ENCODE measurements at places on chromosomes 6 and 20.

DNA sequence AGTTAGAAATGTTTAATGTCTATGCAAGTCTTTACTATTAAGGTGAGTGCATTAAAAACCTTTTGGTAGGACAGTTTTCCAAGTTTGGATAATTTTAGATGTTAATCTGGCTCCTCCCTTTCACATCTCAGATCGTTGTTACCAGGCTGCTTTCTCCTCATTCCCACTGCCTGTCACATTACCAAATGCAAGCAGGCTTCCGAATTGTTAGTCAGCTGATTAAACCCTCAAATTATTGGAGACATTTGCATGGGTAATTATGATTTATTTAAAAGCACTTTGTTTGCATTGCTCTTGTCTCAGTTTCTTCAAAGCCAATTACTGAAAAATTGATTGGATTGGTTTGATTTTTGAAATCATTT, 816.5 kb downstream of the KIF16B start:
- DNase-seq = no peak

DNA sequence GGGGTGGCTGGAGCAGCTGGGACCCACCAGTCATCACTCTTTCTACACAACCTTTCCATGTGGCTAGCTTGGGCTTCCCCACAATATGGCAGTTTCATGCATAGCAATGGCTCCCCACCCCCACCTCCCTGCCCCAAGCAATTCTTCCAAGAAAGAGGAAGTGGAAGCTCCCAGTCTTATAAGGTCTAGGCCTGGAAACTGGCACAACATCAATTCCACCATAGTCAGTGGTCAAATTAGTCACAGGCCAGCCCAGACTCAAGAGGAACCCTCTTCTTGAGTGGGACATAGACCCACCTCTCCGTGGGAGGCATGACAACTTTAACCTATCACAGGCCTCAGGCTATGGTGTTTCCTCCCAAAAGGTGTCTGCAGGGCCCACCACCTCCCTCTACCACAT, 17.7 kb downstream of the TGM6 start:
- no peak for DNase-seq

DNA sequence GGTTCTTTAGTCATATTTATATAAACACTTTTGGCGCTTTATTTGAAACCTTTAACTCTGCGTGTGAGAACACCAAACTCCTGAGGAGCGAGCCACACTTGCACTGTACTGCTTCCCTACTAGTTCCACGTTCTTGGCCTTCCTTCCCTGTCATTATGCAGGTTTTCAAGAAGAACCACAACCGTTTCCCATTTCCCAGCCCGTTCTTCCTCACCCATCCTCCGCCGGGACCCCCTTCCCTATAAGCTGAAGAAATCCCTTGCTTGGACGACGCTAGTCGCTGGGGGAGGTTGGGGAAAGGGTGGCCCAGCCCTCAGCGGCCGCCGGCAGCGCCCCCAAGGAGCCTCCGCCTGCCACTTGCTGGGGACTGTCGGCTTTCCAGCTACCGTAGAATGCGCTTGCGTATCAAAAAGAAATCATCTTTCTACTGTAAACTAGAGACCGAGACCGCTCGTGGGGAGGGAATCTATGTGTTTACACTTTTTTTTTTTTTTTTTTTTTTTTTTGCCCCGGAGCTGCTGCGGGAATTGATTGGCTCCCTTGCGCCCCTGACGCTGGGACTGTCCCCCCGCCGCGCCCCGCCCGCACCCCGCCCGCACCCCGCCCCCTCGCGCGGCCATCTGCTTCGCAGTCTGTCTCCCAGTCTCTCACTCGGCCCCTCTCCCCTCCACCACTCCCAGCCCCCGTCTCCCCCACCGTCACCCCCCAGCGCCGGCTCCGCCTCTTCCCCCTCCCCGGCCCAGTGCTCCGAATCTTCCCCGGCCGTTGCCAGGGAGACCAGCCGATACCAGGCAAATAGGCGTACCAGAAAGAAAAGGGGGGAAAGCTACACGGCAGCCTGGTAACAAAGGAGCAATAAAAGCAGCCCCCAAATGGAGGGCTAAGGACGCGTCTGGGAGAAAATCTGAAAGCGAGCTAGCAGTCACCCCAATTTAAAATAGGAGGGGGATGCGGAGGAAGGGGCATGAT, 2.3 kb upstream of the MARCKS start:
- no peak for DNase-seq

DNA sequence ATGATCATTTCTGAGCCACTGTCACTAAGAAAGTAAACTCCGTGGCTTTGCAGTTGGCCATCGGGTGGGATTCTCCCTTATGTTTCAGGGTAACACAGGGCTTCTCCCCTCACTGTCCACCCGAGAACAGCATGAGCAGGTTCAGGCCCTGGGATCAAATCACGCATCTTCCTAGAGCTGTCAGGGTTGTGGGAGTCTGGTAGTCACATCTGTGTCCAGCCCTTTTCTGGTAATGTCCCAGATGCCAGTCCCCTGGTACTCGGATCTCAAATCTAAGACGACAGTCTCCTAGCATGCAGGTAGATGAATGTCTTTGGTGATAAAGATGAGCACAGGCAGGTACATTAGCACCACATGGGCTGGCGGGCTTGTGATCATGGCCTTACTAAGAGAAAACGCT, 4.8 kb downstream of the PXDC1 start:
- DNase-seq = no peak

- no peak for DNase-seq
Observed at GRCh38 chr20:57614490-57615444, 5.5 kb downstream of the ZBP1 start.

- DNase-seq = no peak
Observed at GRCh38 chr20:47800623-47801022, 15.3 kb upstream of the SULF2 start.
